ENCODE measurements at places on chromosomes 4 and X.

DNA sequence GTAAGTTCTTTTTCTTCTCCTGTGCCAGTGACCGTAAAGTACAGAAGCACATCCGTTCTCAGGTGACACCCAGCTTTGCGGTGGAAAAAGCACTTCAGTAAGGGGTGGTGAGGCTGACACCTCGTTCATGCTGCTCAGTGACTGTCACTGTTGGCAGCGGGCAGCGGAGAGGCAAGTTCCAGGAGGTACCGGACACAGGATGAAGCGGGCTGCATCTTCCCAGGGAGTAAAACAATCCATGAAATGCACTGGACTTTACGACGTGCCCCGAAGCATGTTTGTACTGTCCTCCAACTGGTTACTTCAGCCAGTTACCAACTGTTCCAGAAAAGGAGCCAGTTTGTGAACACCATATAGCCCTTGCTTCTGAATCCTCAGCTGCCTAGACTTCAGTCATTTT lies 110.7 kb downstream of the ZNF827 start:
- no peak for DNase-seq

DNA sequence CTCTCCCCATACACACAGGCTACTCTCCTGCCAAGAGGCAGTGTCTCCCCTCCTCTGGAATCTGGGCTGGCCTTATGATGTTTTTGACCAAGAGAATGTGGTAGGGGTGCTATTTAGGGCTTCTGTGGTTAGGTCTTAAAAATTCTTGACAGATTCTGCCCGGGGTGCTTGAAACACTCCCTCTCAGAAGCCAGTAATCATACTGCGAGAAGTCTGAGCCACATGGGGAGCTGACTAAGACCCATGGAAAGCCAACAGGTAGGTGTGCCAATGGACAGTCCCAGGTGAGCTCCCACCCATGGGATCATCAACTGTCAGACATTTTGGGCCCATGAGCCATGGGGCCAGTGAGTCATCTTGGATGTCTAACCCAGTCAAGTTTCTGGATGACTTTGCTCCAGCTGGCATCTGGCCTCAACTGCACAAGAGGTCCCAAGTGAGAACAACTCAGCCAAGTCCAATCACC lies 315.7 kb downstream of the FBXW7 start:
- peak; percentile 15 for DNase-seq

DNA sequence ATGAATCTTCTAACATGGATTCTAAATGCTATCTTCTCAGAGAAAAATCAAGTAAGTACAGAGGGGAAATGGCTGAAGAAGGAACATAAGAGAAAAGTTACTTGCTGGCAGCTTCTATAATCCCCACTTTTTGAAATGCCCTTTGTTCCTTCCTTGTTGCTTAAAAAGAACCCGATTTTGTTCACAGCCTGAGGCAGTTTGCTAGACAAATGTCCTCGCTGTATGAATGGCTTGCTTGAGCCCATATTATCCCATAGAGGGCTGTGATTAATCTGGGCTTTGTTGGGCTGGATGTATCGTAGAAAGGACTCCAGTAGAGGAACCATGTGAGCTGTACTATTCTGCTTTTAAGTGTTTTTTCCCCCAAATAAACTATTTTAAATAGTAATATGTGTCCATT lies 134.3 kb upstream of the FGF13 start:
- no peak for DNase-seq

- DNase-seq, result no peak
These were observed 56.5 kb upstream of the NKX1-1 start for GRCh38 chr4:1462768-1463075.

- DNase-seq, result no peak
These were observed 1015.1 kb downstream of the RPA4 start for GRCh38 chrX:97898798-97899197.

GRCh38 chr4:138946306-138946705 lies 69.3 kb upstream of the NOCT start:
- no peak for DNase-seq

- no peak for DNase-seq
These were observed 146.7 kb downstream of the KCNIP4 start for GRCh38 chr4:21801661-21802385.

DNA sequence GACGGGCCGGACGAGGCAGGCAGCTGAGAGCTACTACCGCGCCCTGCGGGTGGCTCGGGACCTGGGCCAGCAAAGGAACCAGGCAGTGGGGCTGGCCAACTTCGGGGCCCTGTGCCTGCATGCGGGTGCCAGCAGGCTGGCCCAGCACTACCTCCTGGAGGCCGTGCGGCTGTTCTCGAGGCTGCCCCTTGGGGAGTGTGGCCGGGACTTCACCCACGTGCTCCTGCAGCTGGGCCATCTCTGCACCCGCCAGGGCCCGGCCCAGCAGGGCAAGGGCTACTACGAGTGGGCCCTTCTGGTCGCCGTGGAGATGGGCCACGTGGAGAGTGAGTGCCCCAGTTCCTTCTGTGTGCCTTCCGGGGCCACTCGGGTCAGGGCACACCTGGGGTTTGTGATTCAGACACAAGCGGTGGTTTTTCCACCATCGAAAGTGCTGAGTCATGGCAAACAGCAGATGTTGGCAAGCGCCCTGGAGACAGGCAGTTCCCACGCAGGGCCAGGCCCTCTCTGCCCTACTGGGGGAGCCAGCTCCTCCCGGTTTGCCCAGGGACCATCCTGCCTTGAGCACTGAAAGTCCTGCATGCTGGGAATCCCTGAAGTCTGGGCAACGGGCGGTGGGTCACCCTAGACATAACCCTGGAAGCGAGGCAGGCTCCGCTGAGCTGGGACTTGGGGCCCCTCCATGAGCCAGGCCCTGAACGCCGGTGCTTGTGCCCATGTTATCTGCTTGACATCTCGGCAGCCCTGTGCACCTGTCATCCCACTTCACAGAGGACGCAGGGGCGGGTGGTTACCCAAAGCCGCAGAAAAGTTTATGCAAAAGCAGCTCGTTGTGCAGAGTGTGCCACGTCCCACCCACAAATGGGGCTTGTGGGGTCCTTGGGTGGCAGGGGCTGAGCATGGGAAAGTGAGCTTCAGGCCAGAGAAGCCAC lies 29.5 kb downstream of the SH3TC1 start:
- peak; percentile 86 for DNase-seq

GRCh38 chr4:172898715-172899114 lies 269.9 kb upstream of the GALNT7 start:
- no peak for DNase-seq

GRCh38 chr4:163017135-163017534 lies 149.6 kb downstream of the NAF1 start:
- no peak for DNase-seq

- no peak for DNase-seq
These were observed 9.5 kb downstream of the ENOX2 start for GRCh38 chrX:130893356-130894085.

DNA sequence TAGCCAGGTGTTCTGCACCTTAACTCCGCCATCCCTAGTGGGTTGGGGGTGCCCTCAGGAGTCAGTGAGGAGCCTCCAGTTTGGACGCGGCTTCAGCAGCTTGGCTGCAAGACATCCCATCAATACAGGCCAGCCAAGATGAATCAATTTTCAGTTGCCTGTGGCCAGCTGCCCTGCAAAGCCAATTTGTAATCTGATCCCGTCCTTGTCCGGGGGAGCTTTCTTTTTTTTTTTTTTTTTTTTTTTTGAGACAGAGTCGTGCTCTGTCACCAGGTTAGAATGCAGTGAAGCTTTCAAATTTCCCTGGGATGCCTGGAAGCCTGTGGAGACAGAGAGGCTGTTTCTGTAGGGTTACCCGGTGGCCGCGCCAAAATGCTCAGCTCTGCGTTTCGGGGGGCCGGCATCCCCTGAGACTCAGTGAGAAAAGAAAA lies 192.5 kb downstream of the ASMT start:
- peak; percentile 28 for DNase-seq

DNA sequence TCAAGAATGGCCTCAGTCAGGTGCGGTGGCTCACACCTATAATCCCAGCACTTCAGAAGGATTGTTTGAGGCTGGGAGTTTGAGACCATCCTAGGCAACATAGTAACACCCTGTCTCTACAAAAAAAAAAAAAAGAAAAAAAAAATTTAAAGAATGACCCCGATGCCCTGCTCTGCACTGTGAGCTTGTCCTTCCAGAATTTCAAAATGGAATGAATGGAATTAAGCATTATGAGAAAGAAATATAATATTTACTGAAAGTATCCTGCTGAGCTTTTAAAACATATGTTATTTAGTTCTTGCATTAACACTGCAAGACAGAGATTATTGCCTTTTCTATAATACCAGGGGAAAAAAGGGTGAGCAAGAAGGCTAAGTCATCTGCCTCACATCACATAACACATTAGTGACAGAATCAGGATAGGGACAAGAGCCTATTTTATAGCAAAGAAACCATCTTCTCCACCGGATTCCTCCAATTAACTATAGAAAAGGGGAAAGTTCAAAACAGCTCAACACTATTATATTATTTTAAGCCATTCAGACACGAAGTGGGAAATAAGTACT lies 41.9 kb upstream of the GAB1 start:
- no peak for DNase-seq

DNA sequence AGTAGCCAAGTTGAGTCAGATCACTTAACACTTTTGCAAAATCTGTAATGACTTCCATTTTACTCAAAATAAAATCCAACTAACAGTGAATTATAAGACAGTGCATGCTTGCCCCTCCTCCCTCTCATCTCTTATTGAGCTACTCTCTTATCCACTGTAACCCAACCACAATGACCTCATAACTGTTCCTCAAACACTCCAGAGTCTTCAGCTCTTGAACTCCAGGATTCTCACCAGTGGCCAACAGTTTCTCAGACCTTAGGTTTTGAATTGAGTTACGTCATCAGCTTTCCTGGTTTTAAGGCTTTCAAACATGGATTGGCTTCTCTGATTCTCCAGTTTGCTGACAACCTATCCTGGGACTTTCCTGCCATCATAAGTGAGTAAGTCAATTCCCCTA lies 938.3 kb downstream of the RAB28 start:
- no peak for DNase-seq

- peak; percentile 45 for DNase-seq
These were observed 124.1 kb downstream of the SPCS3 start for GRCh38 chr4:176443646-176444409.

DNA sequence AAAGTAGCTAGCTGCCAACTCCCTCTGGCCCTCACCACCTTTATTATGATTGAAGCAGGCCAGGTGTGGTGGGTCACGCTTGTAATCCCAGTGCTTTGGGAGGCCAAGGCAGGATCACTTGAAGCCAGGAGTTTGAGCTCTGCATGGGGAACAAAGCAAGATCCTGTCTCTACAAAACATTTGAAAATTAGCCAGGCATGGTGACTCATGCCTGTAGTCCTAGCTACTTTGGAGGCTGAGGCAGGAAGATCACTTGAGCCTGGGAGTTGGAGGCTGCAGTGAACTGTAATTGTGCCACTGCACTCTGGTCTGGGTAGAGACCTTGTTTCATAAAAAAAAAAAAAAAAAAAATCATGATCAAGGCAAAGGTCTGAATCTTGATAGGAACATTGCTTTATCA lies 467.0 kb upstream of the DIPK2B start:
- peak; percentile 8 for DNase-seq

- no peak for DNase-seq
These were observed 71.5 kb downstream of the ARHGEF9 start for GRCh38 chrX:63713526-63713925.

- DNase-seq, result no peak
These were observed 2137.1 kb upstream of the TENM3 start for GRCh38 chr4:180106122-180106521.

- DNase-seq, result no peak
These were observed 163.3 kb upstream of the SLC7A11 start for GRCh38 chr4:138405466-138405891.

- DNase-seq, result peak; percentile 36
These were observed 42.7 kb upstream of the RASSF6 start for GRCh38 chr4:73662709-73663546.

DNA sequence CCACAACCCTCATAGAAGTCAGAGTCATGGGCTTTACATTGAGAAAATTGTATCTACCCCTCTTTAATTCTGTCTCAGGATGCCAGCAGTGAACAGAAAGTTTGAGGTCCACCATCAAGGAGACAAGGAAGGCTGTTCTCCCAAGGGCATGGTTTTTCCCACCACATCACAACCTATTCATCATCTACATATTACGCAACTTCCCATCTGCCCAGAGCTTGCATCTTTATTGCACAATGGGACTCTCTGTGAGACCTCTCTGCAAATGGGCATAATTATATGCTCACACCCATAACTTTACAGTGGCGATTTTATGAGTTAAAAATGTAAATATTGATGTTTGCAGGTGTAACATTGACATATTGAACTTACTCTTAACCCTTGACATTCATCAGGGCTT lies 38.9 kb downstream of the PAGE2 start:
- DNase-seq, result no peak

GRCh38 chrX:20361890-20362262 lies 95.2 kb upstream of the RPS6KA3 start:
- DNase-seq, result peak; percentile 63

DNA sequence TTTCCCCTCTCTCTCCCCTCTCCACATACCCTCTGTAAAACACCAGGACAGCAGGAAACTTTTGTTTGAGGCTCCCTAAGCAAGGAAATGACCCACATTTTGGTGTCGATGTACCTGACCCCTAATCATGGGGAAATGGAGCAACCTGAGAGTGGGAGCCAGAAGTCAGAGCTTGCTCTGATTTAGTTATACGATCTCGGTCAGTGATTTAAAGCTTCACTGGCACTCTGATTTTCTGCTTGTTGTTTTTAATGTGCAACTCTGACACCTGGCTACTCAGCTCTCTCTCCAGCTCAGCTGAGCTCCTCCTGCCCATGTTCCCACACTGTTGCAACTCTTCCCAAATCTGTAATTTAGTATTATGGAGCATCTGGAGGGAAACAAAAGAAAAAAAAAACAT lies 408.6 kb downstream of the ADAM29 start:
- no peak for DNase-seq

GRCh38 chrX:15501506-15501905 lies 899 bp downstream of the BMX start:
- no peak for DNase-seq

DNA sequence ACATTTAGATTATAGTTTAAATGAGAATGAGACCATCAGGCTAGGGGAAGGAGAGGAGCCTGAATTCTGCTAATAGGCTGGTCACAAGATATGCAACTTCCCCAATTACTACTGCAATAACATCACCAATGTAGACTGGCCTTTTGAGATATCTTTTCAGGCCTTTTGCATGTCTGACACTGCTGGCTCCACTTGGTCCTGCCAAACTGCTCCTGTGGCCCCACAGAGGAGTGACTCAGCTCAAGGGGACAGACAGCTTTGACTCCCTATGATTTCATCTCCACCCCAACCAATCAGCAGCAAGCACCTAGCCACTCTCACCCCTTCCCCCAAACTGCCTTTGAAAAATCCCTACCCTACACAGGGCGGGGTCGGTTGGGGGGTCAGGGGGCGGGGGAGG lies 22.8 kb downstream of the GPRIN3 start:
- peak; percentile 7 for DNase-seq

- DNase-seq, result no peak
These were observed 47.4 kb downstream of the PTTG2 start for GRCh38 chr4:38007645-38008044.

GRCh38 chr4:157701695-157701994 lies 471.2 kb downstream of the GASK1B start:
- DNase-seq, result no peak

- no peak for DNase-seq
These were observed 73.3 kb downstream of the TMEM131L start for GRCh38 chr4:153539422-153539821.
